GM06990 (cell line): ENCODE measurements at places on chromosomes 6 and 20.

DNA sequence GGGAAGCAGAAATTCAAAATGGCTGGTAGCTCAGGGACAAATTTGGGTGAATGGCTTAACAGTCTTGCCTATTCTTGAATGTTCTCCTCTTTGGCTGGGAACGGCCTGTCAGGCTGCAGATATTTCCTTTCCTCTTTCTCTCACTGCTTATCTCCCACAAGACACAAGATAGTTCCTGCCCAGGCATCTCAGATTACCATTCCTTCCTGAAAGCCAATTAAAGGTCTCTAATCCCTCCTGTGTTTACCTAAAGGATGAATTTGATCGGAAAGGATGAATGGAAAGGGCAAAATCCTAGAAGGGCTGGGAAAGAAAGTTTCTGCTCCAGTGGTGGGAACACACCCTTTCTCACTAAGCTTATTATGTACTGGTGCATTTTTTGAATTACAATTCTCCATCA, 95.9 kb upstream of the JAG1 start:
- no peak for DNase-seq

DNA sequence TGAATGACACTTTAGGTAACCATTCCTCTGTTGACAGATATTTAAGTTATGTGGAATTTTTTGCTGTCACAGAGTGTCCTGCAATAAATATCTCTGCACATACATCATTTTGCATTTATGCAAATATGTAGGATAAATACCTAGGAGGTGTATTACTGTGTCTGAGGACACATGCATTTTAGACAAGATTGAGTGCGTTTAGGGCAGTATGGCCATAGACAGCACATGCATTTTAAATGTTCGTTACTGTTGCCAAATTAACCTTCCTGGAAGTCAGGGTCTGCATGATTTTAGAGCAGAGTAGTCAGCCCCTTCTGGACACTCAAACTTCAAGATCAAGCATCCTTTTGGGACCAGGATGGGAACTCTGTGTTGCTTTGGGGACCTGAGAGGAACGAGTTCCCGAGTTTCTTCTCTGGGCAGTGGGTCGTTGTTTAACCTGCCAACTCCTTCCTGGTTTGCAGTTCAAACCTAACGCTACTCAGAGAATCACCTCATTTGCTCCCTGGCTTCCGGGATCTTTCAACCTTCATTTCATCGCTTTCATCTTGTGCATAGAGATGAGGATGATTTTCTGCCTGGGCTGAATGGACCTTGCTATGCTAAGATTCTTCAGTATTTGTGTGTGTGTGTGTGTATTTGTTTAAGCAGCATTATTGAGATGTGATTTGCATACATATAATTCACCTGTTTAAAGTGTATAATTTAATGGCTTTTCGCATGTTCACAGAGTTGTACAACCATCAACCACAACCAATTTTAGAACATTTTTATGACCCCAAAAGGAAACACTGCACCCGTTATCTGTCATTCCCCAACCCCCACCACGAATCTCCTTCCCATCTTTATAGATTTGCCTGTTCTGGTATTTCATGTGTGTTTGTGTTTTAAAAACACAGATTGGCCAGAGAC, 9.8 kb downstream of the BCAS4 start:
- no peak for DNase-seq

GRCh38 chr20:58025233-58025632, 203.2 kb downstream of the ANKRD60 start:
- DNase-seq = no peak

- no peak for DNase-seq
Observed at GRCh38 chr6:80331974-80332373, 225.5 kb downstream of the BCKDHB start.

- DNase-seq = no peak
Observed at GRCh38 chr6:44641344-44642031, 254.0 kb downstream of the CDC5L start.

DNA sequence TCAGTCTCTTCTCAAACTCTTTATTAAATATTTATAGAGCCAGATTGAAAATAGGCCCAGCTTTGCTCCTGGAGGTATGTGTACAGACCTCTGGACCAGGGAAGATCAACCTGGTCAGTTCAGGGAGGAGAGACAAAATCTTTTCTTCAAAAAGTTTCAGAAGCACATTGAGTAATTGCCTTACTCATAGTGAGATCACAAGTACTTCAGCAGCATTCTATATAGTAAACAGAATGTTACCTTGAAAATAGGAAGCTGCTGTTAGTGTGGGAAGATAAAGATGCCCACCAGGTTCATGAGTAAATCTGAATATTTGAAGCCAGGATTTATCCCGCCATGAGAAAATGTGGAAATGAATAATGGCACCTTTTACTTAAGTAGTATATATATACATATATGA, 665.9 kb upstream of the CITED2 start:
- no peak for DNase-seq

DNA sequence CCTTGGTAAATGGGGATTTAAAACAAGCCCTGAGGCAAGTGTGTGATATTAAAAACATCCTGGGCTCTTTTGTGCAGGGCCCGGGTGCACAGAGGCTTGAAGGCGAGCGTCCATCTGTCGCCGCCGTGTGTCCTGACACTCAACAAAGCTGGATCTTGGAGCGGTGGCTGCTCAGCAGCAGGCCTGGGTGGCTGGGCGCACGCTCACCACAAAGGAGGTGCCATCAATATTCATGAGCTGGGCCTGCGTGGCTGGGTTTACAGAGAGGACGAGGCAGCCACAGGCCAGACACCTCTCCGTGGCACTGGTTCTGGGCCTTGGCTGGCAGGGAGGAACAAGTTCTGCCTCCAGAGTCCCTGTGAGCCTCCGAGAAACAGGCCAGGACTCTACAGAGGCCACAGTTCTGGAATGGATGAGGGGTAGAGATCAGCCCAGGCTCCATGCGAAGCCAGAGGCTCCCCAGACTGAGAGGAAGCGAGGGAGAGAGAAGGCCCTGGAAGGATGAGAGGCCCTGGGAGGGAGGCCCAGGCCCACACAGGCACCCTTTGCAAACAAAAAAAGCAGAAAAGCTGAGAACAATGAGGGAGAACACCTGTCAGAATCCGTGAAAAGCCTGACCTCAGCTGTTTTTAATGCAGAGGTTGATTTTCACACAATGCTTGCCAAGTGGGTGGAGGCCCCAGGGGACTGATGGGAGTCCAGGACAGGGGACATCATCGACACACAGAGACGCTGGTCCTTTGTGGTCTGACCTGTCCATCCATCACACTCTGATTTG, 21.9 kb downstream of the BHLHE23 start:
- DNase-seq = no peak

- no peak for DNase-seq
Observed at GRCh38 chr6:117951783-117952182, 44.7 kb downstream of the SLC35F1 start.

- DNase-seq = no peak
Observed at GRCh38 chr6:8070718-8071117, 6.5 kb upstream of the BLOC1S5 start.

DNA sequence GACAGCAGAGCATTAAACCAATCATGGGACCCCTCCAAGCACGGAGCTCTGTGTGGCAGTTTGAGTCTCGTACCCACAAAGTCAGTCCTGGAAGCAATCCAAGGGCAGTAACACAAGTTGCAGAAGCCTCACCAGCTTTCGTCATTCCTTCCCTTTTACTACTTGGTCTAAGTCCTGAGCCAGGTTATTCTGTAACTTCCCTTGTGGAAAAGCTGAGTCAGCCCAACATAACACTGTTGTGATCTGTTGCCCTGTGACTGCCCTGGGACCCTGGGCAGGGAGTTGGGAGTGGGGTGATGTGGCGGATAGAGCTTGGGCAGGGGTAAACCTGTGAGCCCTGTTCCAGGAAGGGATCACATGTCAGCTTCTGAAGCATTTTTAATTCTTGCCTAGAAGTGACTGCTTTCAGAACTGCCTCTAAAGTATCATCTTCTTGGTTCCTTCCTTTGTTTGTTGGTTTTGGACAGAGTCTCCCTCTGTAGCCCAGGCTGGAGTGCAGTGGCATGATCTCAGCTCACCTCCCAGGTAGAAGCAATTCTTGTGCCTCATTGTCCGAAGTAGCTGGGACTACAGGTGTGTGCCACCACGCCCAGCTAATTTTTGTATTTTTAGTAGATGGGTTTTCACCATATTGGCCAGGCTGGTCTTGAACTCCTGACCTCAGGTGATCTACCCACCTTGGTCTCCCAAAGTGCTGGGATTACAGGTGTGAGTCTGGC, 183.7 kb upstream of the JAG1 start:
- no peak for DNase-seq

GRCh38 chr6:18501663-18502013, 114.5 kb downstream of the RNF144B start:
- no peak for DNase-seq

DNA sequence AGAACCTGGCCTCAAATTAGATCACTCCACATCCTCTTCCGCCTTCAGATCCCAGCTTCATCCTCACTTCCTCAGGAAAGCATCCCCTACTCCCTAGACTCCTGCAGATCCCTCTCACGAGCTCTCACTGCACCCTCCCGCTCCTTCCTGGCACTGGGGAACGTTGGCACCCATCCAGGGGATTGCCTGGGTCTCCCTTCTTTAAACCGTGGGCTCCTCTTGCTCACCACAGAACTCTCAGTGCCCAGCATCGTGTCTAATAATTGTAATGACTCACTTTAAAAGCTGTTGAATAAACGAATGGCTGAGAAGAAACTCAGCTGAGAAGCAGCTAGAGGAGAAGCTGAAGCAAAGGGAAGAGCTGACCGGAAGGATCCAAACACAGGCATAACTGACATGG, 20.4 kb downstream of the ZC3H12D start:
- no peak for DNase-seq
